ENCODE measurements at places on chromosomes 3 and 15.
A peak's percentile ranks its signal among the peaks of the same experiment; 100 is the strongest.

DNA sequence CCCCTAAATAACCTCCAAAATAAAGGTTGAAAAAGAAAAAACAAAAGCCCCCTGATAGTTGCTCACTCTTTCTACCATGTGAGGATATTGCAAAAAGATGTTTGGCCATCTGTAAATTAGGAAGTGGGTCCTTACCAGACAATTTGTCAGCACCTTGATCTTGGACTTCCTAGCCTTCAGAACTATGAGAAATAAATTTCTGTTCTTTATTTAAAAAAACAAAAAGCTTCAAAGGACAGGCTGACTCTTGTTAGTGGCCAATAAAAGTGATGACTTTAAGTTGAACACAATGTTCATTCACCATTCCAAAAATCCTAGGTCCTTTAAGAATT lies 103.5 kb downstream of the CBLB start:
- DNase-seq = no peak

DNA sequence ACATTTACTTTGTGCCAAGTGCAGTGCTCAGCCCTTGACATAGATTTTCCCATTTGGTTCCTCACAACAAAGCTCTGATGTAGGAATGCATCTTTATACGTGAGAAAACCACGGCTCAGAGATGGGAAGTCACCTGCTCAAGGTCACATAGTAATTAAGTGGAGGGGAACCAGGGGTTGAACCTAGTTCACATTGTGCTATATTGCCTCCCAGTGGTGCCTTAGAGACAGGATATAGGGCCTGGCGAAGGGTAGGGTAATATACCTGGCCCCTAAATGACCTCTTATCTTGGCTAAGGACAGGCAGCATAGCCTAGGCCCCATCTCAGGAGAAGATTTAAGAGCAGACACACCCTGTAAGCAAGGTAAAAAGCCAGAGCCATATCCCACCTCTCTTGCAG lies 71.5 kb downstream of the FOXP1 start:
- DNase-seq = no peak

DNA sequence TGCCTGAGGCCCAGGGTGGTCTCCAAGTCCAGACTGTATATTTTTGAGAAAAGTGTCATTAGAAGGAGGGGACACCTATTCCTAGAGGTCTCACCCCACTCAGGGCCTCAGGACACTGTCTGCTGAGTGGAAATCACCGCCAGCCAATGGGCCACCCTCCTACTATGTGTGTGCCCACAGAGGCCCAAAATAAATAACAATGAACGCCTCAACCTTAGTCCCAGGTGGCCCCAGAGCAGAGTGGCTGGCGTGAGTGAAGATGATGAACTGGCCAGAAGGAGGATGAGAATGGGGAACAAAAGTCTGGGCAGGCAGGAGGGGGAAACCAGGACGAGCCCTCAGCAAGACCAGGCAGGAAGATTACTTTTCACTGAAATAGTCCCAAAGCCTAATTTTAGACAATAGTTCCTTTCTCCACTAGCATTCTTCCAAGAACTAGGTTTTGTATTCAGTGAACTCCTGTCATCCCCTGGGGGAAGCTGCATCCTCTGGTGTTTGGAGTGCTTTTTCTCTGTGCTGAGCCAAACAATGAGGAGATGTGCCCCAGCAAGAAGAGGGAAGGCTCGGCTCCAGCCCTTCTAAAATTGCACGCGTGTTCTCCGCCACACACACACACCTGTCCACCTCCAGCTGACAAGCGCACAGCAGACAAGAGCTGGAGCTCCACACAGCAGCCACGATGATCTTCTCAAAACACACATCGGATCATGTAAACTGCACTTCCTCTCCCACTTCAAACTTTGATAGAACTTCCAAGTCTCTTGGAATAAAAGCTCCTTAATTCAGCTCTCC lies 72.2 kb downstream of the ADCY5 start:
- no peak for DNase-seq

- no peak for DNase-seq
Measured at GRCh38 chr3:46517016-46517783, 19.4 kb downstream of the RTP3 start.

DNA sequence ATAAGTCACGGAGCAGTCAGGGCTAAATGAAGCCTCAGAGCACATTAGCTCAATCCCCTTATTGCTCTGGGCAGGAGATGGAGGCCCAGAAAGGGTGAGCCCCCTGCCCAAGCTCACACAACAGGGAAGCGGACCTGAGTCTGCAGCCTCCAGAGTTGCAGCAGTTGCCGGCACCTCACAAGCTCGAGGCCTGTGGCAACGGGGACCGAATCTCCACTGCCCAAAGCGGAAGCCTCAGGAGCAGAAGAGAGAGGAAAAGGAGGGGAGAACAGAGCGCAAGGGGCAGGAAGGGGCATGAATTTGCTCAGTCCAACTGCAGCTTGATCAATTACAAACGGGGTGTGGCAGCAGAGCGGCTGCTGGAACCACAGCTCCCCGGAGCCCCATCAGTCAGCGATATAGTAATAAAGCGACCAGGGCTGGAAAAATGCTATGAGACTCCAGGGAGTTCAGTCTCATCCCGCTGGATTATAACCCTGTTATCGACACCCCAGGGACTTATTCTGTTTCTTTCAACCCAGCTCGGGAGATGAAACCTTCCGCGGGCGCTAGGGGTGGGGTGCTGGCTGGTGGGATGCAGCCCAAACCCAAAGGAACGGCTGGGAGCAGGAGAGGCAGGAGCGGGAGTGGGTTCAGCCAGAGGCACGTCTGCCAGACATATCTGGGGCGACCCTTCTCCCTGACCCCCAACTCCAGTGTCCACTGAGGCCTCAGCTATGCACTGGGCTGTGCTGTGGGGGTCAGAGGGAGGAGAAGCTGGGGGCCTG lies 219.7 kb upstream of the LINGO1 start:
- no peak for DNase-seq

- no peak for DNase-seq
Measured at GRCh38 chr3:156207802-156208685, 87.7 kb downstream of the KCNAB1 start.

- DNase-seq = no peak
Measured at GRCh38 chr15:63088533-63089245, 33.0 kb upstream of the LACTB start.

- DNase-seq = no peak
Measured at GRCh38 chr3:108124337-108125152, 33.7 kb upstream of the CD47 start.

- DNase-seq = no peak
Measured at GRCh38 chr15:70348581-70349344, 251.0 kb upstream of the TLE3 start.

GRCh38 chr15:42591238-42591934 lies 16.0 kb downstream of the STARD9 start:
- DNase-seq = peak; percentile 2

DNA sequence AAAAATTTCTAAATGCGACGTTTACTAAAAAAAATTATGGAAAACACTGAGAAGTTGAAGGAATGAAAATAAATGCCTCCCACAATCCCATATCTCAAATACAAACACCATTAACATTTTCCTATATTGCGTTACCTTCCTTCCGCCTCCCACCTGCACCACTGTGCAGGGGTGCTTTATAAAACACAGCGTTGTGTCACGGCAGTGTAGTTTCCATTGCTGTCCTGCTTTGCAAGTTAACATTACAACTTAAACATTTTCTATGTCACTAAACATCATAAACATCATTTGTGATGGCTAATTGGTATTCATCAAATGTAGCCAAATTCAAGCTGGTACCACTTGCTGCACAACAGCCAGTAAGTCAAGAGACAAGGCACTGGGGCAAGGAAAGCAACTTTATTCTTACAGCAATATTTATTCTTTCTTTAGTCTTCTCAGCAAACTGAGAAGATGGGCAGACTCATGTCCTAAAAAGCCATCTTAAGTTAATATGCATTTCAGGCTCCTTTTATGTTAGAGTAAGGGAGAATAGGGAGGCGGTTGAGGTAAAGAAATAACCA lies 12.3 kb upstream of the FETUB start:
- DNase-seq = no peak

GRCh38 chr3:102159810-102160451 lies 274.9 kb upstream of the ZPLD1 start:
- no peak for DNase-seq

- no peak for DNase-seq
Measured at GRCh38 chr15:36221992-36222391, 357.4 kb upstream of the CDIN1 start.

DNA sequence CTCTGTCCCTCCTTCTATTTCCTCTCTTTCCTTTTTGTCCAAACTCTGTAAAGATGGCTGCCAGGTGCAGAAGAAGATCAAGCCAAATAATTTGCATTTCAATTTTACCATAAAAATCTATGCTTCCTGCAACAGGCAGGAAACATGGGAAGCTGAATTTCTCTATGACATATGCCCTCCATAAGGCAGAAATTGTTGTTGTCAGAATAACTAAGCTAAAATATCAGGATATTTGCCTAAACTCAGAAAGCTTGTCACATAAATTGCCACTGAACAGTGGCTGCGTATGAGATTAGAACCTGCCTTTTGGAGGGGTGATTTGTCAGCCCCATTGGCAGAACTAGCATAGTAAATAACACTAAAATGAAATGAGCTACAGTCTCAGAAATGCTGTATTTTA lies 288.3 kb upstream of the LMCD1 start:
- no peak for DNase-seq

- no peak for DNase-seq
Measured at GRCh38 chr3:178087376-178087775, 448.9 kb upstream of the KCNMB2 start.

Data from NCI-H446 (cell line).